T-helper 17 cell (primary cell): ENCODE measurements at places on chromosomes 16 and 17. TPM values are rescaled to one million over a fixed set of nuclear protein-coding genes. Genes with fewer than 3 reads are reported as not detected.

- H3K4me1 ChIP-seq: peaks cover 2% of the 10 kb centered on the region
- no peak overlapping the region for H3K4me3 ChIP-seq
- no peak for DNase-seq
- H3K27me3 ChIP-seq: peaks cover 1% of the 10 kb centered on the region
- no peaks in the 10 kb centered on the region for H3K36me3 ChIP-seq
Measured at GRCh38 chr17:70552230-70552981, 383.1 kb downstream of the KCNJ2 start.

GRCh38 chr17:1562176-1562643 is 382 bp downstream of the PITPNA start:
- peak; percentile 29 for DNase-seq
- H3K36me3 ChIP-seq: no peaks in the 10 kb centered on the region
- no peak overlapping the region for H3K27ac ChIP-seq
- peak overlapping the region; percentile 87 for H3K4me3 ChIP-seq
- peaks cover 32% of the 10 kb centered on the region for H3K4me1 ChIP-seq
- H3K27me3 ChIP-seq: no peaks in the 10 kb centered on the region

DNA sequence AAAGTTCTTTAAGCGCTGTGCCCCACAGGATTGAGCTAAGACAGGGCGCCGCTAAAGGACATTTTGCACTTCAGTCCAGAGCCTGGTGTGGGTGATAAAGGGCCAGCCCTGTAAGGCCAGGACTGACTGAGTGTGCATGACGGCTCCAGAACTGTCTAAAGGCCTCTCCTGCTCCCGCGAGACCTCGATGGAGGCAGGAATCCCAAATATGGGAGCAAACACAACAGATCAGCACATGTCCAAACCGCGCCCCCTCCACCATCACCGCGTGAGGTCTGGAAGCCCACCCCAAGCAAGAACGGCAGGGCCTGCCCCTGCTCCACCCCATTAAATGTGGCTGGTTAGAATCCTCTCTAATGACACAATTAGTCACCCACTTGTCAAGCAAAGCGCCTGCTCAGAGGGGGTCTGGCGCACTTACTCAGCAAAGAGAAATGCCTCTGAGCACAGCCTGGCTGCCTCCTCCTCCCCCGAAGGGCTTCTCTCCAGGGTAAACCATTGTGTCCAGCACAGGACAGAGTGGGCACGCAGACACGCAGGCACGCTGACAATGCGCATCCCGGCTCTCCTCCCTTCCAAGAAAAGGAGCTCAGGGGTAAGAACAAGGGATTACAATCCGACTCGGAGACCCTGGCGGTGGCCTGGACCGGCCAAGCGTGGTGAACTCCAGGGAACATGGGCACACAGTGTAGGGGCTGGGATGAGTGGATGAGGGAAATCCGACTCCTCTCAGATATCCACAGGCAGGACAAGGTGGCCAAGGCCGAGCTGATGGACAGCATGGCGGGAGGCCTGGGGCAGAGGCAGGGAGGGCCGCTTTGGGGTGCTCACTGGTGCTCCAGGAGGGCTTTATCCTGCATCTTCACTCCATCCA is 1.5 kb downstream of the MXRA7 start:
- no peak for DNase-seq
- H3K4me3 ChIP-seq: peak overlapping the region; percentile 71
- no peak overlapping the region for H3K27ac ChIP-seq

- H3K27me3 ChIP-seq: peaks cover 10% of the 10 kb centered on the region
- peaks cover 8% of the 10 kb centered on the region for H3K4me1 ChIP-seq
- H3K27ac ChIP-seq: no peak overlapping the region
- no peak overlapping the region for H3K4me3 ChIP-seq
- no peak for DNase-seq
Measured at GRCh38 chr16:57976331-57976796, 5.4 kb upstream of the CNGB1 start.

DNA sequence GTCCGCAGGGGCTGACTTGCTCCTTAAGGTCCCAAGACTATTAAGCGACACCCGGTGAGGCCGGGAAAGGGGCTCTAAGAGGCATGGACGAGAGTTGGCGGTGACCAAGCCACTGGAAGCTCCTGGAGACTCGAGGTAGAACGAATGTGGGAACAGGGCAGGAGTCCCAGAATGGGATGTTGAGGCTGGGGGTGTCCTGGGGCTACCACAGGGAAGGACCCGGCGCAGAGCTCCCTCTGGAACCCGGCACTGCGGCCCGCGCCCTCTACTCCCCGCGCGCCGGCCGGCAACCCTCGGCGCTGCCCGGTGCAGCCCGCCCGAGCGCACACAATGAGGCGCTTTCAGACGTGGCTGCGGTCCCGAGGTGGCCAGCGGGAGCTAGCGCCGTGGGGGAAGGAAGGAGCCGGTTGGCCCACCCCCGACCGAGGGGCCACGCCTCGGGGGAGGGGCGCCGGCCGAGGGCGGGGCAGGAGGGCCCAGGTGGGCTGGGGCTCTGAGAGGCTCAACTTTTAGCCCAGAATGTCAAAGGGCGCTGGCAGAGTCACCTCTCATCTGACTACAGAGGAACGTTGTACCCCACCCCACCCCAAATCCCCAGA is at the start of gene CHST6:
TSS of gene CHST6 (minus strand) at position 366 of the 599 bp plus-strand sequence. CDS start 15,613 bp downstream, outside the sequence.
- peak within 1 kb of the TSS; percentile 85 for H3K4me3 ChIP-seq
- peaks cover 5% of the 10 kb centered on the region for H3K4me1 ChIP-seq
- H3K36me3 ChIP-seq: no peaks in the 10 kb centered on the region
- H3K27ac ChIP-seq: no peak within 1 kb of the TSS
- H3K27me3 ChIP-seq: peaks cover 31% of the 10 kb centered on the region

GRCh38 chr17:5775098-5775497 is 190.8 kb upstream of the NLRP1 start:
- H3K27me3 ChIP-seq: peaks cover 64% of the 10 kb centered on the region
- no peak overlapping the region for H3K4me3 ChIP-seq
- H3K36me3 ChIP-seq: peaks cover 2% of the 10 kb centered on the region
- no peak overlapping the region for H3K27ac ChIP-seq
- DNase-seq: no peak

- no peaks in the 10 kb centered on the region for H3K36me3 ChIP-seq
- H3K27me3 ChIP-seq: peaks cover 12% of the 10 kb centered on the region
- no peaks in the 10 kb centered on the region for H3K4me1 ChIP-seq
- DNase-seq: no peak
Measured at GRCh38 chr16:79509211-79509631, 91.3 kb downstream of the MAF start.

DNA sequence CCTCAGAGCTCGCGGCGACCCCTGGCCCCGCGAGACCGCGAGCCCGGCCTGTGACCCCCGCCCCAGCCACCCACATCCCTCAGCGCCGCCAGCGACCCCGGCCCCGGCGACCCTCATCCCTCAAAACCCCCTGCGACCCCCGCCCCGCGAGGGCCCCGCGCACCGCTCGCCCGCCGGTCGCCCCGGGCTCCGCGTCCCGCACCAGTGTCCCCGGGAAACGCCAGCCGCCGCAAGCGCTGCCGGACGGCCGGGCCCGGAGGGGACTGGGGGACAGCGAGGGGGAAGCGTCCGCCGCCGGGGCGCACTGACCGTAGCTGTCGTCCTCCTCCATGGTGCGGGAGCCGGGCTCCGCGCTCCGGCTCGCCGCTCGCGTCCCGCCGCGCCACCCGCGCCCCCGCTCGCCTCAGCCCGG is at the start of gene CYTH1:
TSS of gene CYTH1 (minus strand) at position 381 of the 412 bp plus-strand sequence. CDS start at position 331, 50 bp downstream.
- H3K4me3 ChIP-seq: peak within 1 kb of the TSS; percentile 100
- H3K36me3 ChIP-seq: peaks cover 3% of the 10 kb centered on the region
- DNase-seq: no peak
- peaks cover 34% of the 10 kb centered on the region for H3K4me1 ChIP-seq
- H3K27me3 ChIP-seq: no peaks in the 10 kb centered on the region
- peak within 1 kb of the TSS; percentile 94 for H3K27ac ChIP-seq

- H3K4me1 ChIP-seq: peaks cover 53% of the 10 kb centered on the region
- peak overlapping the region; percentile 82 for H3K27ac ChIP-seq
- peak; percentile 57 for DNase-seq
- H3K4me3 ChIP-seq: peak overlapping the region; percentile 93
- no peaks in the 10 kb centered on the region for H3K27me3 ChIP-seq
Measured at GRCh38 chr16:29811170-29811895, 660 bp upstream of the PRRT2 start.

DNA sequence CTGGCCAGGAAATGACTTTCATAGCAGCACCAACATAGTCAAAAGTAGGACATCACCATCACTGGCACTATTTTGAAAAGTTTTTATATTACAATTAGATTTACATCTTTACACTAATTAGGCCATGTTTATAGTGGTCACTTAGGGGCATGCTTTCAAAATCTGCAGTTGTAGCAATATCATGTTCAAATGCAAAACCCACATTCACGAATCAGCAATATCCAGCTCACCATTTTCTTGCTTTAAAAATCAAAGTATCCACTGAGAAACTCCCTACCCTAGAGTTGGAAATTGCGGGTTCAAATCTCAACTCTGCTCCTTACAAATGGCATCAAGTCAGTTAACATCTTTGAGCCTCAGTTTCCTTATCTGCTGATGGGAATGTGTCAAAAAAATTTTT is 237.4 kb downstream of the ZFHX3 start:
- no peak overlapping the region for H3K4me3 ChIP-seq
- H3K36me3 ChIP-seq: no peaks in the 10 kb centered on the region
- H3K4me1 ChIP-seq: peaks cover 2% of the 10 kb centered on the region
- no peaks in the 10 kb centered on the region for H3K27me3 ChIP-seq
- H3K27ac ChIP-seq: no peak overlapping the region

GRCh38 chr16:73065632-73066330 is 17.9 kb upstream of the ZFHX3 start:
- H3K36me3 ChIP-seq: no peaks in the 10 kb centered on the region
- no peak overlapping the region for H3K27ac ChIP-seq
- H3K4me1 ChIP-seq: peaks cover 15% of the 10 kb centered on the region
- peaks cover 73% of the 10 kb centered on the region for H3K27me3 ChIP-seq

GRCh38 chr17:75406222-75406615 is 741 bp upstream of the GRB2 start:
- H3K36me3 ChIP-seq: no peaks in the 10 kb centered on the region
- no peaks in the 10 kb centered on the region for H3K27me3 ChIP-seq
- H3K4me1 ChIP-seq: peaks cover 34% of the 10 kb centered on the region
- H3K4me3 ChIP-seq: peak overlapping the region; percentile 100

- H3K27ac ChIP-seq: peak overlapping the region; percentile 29
- peaks cover under 1% of the 10 kb centered on the region for H3K4me1 ChIP-seq
- H3K36me3 ChIP-seq: peaks cover under 1% of the 10 kb centered on the region
- DNase-seq: no peak
Measured at GRCh38 chr17:1802429-1802828, 27.3 kb downstream of the SMYD4 start.

- peaks cover 17% of the 10 kb centered on the region for H3K27me3 ChIP-seq
- peaks cover 3% of the 10 kb centered on the region for H3K4me1 ChIP-seq
- H3K4me3 ChIP-seq: no peak overlapping the region
- no peak for DNase-seq
- H3K36me3 ChIP-seq: peaks cover 4% of the 10 kb centered on the region
Measured at GRCh38 chr17:62745806-62746205, 62.3 kb downstream of the MARCHF10 start.

DNA sequence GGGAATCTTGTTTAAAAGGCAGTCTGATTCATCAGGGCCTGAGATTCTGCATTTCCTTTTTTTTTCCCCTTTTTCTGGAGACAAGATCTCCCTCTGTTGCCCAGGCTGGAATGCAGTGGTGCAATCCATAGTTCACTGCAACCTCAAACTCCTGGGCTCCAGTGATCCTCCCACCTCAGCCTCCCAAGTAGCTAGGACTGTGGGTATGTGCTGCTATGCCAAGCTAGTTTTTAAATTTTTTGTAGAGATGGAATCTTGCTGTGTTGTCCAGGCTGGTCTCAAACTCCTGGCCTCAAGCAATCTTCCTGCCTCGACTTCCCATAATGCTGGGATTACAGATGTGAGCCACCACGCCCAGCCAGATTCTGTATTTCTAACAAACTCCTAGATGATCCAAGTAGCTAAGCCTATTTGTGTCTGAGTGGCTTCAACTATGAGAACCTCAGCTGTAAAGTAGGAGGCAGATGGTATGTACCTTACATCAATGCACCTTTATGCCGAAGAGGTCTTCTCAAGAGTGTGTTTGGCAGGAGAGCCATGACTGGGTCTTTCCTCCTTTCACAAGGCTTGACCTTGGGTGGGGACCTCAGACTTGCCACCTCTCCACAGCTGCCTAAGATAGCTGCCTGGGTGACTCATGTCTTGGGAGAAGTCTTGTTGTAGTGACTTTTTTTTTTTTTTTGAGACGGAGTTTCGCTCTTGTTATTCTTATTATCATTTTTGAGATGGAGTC is 10.9 kb downstream of the LDAF1 start:
- no peak overlapping the region for H3K27ac ChIP-seq
- no peak for DNase-seq
- no peaks in the 10 kb centered on the region for H3K4me1 ChIP-seq
- peaks cover 15% of the 10 kb centered on the region for H3K36me3 ChIP-seq

DNA sequence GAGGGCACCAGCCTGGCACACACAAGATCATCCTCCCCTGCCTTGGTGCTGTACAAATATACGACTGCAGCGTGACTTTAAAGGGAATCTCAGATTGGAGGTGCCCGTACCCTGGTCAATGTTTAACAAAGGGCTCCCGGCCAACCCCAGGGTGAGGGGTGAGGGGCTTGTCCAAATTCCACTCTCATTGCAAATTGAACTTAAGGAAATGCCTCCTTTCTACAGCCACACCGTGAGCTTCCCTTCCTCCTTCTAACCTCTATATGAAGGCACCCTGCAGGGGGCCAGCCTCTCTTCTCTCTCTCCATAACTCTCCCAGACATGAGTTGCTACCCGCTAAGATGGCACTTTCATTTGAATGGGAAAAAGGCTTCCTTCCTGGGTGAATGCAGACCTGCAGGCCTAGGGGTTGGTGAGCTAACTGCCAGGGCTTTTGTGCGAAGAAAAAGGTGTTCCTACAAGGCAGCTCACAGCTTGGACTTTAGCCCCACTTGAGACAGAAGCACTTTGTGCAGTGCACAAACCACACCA is 76.6 kb downstream of the IRF8 start:
- no peak overlapping the region for H3K27ac ChIP-seq
- H3K27me3 ChIP-seq: peaks cover 27% of the 10 kb centered on the region
- H3K36me3 ChIP-seq: no peaks in the 10 kb centered on the region
- H3K4me3 ChIP-seq: no peak overlapping the region

Gene HEATR9
- total RNA-seq: not detected

Gene MARCHF10
- 0.26 TPM for total RNA-seq

Gene PIK3R5
- 177 TPM for total RNA-seq

Gene TP53TG3B
- not detected for total RNA-seq

Gene TMEM219
- 68.8 TPM for total RNA-seq

Gene KCNJ2
- total RNA-seq: 0.07 TPM

Gene TP53TG3
- total RNA-seq: not detected

Gene ZFP3
- total RNA-seq: 3.6 TPM

Gene AANAT
- not detected for total RNA-seq

Gene PDE6G
- total RNA-seq: 0.50 TPM

Gene CLEC19A
- not detected for total RNA-seq

Gene SLC4A1
- not detected for total RNA-seq
